ENCODE measurements at places on chromosomes 11 and 22.

DNA sequence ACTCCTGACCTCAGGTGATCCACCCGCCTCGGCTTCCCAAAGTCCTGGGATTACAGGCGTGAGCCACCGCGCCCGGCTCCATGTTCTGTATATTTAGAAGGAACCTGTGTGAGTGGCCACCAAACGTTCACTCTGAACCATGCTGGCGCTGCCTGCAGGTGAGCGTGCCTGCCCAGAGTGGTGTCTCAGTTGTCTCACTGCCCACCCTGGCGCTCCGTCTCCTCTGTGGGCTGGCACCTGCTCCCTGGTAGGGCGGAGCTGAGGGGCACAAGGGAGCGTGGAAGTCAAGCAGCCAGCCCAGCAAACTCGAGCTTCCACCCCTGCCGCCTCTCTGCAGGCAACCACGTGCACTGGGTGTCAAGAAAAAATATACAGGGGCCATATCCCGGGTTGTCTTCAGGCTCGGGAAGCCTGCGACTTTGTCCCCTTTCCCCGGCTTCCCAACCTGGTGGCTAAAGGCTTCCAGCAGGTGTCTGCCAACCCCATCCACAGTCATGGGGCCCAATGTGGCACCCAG, 16.7 kb downstream of the TXN2 start:
- no peaks in the 10 kb centered on the region for H3K27me3 ChIP-seq
- H3K27ac ChIP-seq = no peak overlapping the region
- H3K36me3 ChIP-seq = peaks cover 24% of the 10 kb centered on the region
- H3K4me1 ChIP-seq = peaks cover 19% of the 10 kb centered on the region

- no peak overlapping the region for H3K4me3 ChIP-seq
- H3K27me3 ChIP-seq = peaks cover 36% of the 10 kb centered on the region
- peak; percentile 99 for DNase-seq
- no peak overlapping the region for H3K27ac ChIP-seq
Measured at GRCh38 chr22:22060200-22061084, 77.9 kb upstream of the TOP3B start.

GRCh38 chr22:29727131-29727523, 7.3 kb downstream of the CABP7 start:
- peak; percentile 75 for DNase-seq
- H3K4me1 ChIP-seq = peaks cover 14% of the 10 kb centered on the region
- H3K36me3 ChIP-seq = no peaks in the 10 kb centered on the region
- no peaks in the 10 kb centered on the region for H3K27me3 ChIP-seq

DNA sequence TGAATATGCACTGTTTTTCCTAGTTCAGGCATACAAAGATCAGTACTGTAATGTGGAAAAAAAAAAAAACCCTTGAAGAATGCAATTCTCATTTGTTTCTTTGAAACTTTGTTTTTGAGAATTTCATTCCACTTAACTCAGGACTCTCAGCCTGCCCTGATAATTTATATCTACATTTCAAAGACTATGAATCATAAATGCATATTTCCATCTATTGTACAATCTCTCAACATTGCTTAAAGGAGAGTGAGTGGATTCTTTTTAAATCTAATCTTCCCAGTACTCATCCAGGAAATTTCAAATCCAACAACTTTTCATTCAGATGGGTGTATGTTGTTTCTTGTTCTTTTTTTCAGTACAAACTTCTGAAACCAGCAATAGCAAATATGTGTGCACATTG, 322.2 kb upstream of the DDI1 start:
- no peaks in the 10 kb centered on the region for H3K36me3 ChIP-seq
- H3K4me1 ChIP-seq = no peaks in the 10 kb centered on the region
- H3K4me3 ChIP-seq = no peak overlapping the region
- DNase-seq = no peak
- no peaks in the 10 kb centered on the region for H3K27me3 ChIP-seq
- no peak overlapping the region for H3K27ac ChIP-seq

GRCh38 chr11:24760681-24761080, 263.8 kb downstream of the LUZP2 start:
- H3K27ac ChIP-seq = no peak overlapping the region
- DNase-seq = no peak
- no peaks in the 10 kb centered on the region for H3K36me3 ChIP-seq
- H3K27me3 ChIP-seq = no peaks in the 10 kb centered on the region

- DNase-seq = no peak
- H3K4me1 ChIP-seq = no peaks in the 10 kb centered on the region
- H3K27ac ChIP-seq = no peak overlapping the region
- H3K4me3 ChIP-seq = no peak overlapping the region
- peaks cover 71% of the 10 kb centered on the region for H3K27me3 ChIP-seq
- no peaks in the 10 kb centered on the region for H3K36me3 ChIP-seq
Measured at GRCh38 chr11:120061761-120062560, 76.0 kb downstream of the TRIM29 start.

DNA sequence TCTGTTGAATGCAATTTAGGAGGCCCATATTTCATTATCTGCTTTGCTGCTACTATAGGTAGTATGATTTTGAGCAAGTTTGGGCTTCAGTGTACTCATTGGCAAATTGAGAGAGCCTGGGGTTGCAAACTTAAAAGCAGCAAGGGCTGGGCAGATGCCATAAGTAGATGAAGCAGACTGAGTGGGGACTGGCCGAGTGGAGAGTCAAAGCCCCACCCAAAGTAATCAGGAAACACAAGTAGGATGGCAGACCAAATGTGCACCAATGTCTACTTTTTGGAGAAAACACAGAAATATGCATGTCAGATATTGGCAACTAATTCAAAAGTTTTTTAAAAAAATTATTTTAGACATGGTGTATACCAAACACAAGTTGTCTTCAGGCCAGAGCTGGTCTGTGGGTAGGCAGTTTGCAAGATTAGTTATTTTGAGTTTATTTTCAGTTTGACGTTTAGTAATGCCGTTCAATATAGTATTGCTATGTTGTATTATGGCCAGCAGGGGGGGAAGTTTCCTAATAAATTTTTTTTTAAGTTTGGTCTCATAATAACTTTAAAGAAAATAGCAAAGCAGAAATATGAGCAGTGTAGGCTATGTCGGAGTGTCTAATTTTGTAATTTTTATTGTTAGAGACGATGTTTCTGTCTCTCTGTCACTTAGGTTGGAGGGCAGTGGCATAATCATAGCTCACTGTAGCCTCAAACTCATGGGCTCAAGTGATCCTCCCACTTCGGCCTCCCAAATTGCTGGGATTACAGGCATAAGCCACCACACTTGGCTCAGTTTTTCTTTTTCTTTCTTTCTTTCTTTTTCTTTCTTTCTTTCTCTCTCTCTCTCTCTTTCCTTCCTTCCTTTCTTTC, 105.1 kb downstream of the HIPK3 start:
- H3K4me1 ChIP-seq = no peaks in the 10 kb centered on the region
- DNase-seq = peak; percentile 45
- no peak overlapping the region for H3K4me3 ChIP-seq
- no peaks in the 10 kb centered on the region for H3K27me3 ChIP-seq
- H3K27ac ChIP-seq = no peak overlapping the region

GRCh38 chr11:58028687-58029411, 1.9 kb upstream of the OR6Q1 start:
- no peak overlapping the region for H3K27ac ChIP-seq
- H3K36me3 ChIP-seq = no peaks in the 10 kb centered on the region
- H3K4me3 ChIP-seq = no peak overlapping the region
- DNase-seq = no peak
- H3K27me3 ChIP-seq = peaks cover 7% of the 10 kb centered on the region

- H3K4me3 ChIP-seq = no peak overlapping the region
- peaks cover 5% of the 10 kb centered on the region for H3K4me1 ChIP-seq
- H3K36me3 ChIP-seq = no peaks in the 10 kb centered on the region
- H3K27me3 ChIP-seq = no peaks in the 10 kb centered on the region
Measured at GRCh38 chr11:33323421-33323820, 66.2 kb downstream of the HIPK3 start.

- no peaks in the 10 kb centered on the region for H3K36me3 ChIP-seq
- DNase-seq = peak; percentile 89
- no peak overlapping the region for H3K27ac ChIP-seq
- peaks cover 5% of the 10 kb centered on the region for H3K27me3 ChIP-seq
Measured at GRCh38 chr11:64448599-64449380, 89.8 kb downstream of the RPS6KA4 start.

DNA sequence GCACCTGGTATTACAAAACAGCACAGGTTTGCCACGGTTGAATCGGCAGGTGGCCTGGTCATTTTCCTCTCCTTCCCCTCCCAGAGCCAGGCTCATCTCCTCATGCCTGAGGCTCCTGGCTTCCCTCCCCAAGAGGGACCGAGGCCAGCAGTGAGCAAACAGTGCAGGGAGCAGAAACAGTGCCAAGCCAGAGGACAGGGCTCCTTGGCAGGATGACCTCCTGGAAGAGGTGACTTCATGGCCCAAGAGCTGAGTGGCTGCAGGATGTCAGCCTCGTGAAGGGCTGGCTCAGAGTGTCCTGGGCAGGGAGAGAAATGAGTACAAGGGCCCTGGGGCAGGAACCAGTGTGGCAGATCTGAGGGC, 22.8 kb upstream of the PPFIA1 start:
- no peak for DNase-seq
- H3K27ac ChIP-seq = no peak overlapping the region
- peaks cover 14% of the 10 kb centered on the region for H3K4me1 ChIP-seq
- H3K36me3 ChIP-seq = no peaks in the 10 kb centered on the region
- no peak overlapping the region for H3K4me3 ChIP-seq

GRCh38 chr11:44911029-44911814, 39.5 kb downstream of the TP53I11 start:
- H3K4me3 ChIP-seq = no peak overlapping the region
- peaks cover 51% of the 10 kb centered on the region for H3K27me3 ChIP-seq
- H3K27ac ChIP-seq = no peak overlapping the region
- H3K4me1 ChIP-seq = peaks cover 17% of the 10 kb centered on the region
- H3K36me3 ChIP-seq = no peaks in the 10 kb centered on the region
- DNase-seq = peak; percentile 86

- DNase-seq = no peak
- H3K36me3 ChIP-seq = peaks cover 64% of the 10 kb centered on the region
- H3K27me3 ChIP-seq = no peaks in the 10 kb centered on the region
- H3K4me1 ChIP-seq = peaks cover 5% of the 10 kb centered on the region
- H3K27ac ChIP-seq = no peak overlapping the region
- H3K4me3 ChIP-seq = no peak overlapping the region
Measured at GRCh38 chr11:10528121-10528520, 12.9 kb downstream of the RNF141 start.

DNA sequence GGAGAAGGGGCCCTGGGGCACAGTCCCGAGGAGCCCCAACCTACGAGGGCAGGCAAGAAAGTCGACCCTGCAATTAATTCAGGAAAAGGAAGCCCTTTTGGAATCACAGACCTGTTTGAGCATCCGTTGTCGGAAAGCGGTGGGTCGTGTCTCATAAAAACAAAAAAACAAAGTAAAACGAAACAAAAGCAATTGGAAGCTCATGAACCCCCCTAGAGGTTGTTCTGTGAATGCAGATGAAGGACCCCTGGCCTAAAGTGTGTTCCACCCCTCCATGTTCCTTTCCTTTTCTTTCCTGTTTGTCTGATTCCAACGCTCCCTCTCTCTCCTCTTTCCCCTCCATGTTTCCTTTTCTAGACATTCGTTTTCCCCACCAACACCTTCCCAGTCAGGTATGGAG, 203.7 kb downstream of the GRIK4 start:
- H3K4me3 ChIP-seq = no peak overlapping the region
- H3K27ac ChIP-seq = no peak overlapping the region
- DNase-seq = peak; percentile 16
- no peaks in the 10 kb centered on the region for H3K36me3 ChIP-seq

DNA sequence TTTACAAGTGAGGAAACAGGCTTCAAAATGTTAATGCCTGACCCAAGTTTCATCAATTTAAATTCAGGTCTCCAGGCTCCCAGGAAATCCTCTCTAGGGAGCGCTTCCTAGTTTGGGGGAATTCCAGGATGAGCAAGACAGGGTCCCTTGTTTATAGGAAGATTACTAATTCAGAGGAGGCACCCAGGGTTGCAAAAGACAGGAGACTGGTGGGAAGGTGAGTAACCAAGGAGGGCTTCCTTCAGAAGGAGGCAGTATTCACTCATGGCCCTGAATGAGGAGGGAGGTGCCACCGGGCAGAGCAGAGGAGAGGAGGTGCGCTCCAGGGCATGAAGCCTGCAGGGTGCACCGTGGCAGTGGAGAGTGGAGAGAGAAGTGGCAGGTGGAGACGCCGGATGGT, 1.6 kb downstream of the TMEM132A start:
- no peak overlapping the region for H3K27ac ChIP-seq
- no peaks in the 10 kb centered on the region for H3K4me1 ChIP-seq
- DNase-seq = no peak
- H3K27me3 ChIP-seq = peaks cover 47% of the 10 kb centered on the region
- H3K36me3 ChIP-seq = peaks cover 23% of the 10 kb centered on the region
- no peak overlapping the region for H3K4me3 ChIP-seq

DNA sequence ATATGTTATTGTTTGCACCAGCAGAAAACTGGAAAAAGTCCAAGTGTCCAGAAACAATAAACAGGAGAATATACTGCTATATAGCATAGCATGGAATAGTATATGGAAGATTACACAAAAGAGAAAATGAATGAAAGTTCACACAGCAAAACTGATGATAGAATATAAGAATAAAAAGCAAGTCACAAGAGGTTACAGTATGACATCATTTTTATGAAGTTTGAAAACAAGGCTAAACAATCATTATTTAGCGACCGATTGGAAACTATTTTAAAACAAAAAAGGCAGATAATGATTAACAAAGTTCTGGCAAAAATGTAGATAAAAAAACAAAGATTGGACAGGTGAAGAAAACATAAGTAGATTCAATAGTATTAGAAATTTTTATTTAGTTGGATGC, 47.1 kb downstream of the SOX6 start:
- H3K36me3 ChIP-seq = no peaks in the 10 kb centered on the region
- H3K4me3 ChIP-seq = no peak overlapping the region
- H3K4me1 ChIP-seq = no peaks in the 10 kb centered on the region
- H3K27ac ChIP-seq = no peak overlapping the region

Data from K562 (cell line).